Transverse colon (tissue), 4 donors: ENCODE measurements at places on chromosomes 1 and 21.
A peak's percentile ranks its signal among the peaks of the same experiment; 100 is the strongest.

DNA sequence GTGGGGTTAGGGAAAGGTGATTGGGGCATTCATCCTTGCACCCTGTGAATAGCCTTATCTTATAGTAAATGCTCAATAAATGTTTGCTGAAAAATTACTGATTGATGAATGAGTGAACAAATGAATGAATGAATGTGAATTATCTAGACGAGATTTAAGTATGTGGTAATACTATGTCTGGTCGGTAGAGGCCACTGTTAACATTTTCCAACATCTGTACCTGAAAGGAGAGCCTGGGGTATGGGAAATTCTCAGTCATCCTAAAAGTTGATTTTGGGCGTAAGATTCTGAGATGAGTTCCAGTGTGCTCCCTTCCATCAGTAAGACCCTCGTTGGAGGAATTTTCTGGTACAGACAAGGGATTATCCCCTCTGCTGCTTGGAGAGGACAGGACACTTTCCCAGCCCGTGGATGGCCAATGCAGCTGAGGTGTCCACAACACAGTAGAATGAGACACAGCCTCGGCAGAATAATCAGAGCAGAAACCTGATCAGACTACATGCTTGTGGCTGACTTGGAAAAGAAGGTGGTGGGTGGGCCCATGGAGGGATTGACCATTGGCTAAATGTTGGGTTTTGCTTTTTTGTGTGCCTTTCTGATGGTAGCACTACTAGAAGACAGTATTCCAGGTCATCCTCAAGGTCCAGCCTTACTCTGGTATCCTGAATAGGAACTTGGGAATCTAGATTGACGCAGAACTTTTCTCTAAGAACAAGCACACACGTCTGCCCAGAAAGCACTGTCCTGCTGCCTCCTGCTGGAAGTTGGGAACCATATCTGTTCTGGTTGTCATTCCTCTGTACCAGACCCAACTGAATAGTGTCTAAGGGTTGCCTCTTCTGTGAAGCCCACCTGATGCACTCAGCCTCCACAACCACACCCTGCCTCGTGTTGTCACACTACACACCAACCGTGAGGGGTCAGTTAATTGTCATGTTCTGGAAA lies 262.0 kb downstream of the TNR start:
- no peak for DNase-seq

DNA sequence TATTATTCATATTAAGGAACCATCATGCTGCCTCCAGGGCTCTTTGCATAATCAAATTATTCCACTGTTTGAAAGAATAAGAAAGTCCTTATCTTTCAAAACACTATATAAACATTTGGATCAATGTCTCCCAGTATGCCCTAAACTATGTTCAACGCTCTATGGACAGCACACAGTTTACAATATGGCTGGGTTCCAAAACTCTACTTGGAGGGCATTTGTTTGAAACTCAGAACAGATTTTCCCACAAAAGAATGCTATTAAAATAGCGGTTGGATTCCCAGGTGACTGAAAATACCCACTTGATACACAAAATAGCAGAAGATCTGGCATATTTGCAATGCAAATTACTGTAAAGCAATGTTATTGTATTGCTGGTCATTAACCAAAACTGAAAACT lies 3.2 kb downstream of the HAO2 start:
- DNase-seq, result no peak

- DNase-seq, result peak; percentile 75
Measured at GRCh38 chr1:24536391-24536840, 19.5 kb upstream of the NCMAP start.

DNA sequence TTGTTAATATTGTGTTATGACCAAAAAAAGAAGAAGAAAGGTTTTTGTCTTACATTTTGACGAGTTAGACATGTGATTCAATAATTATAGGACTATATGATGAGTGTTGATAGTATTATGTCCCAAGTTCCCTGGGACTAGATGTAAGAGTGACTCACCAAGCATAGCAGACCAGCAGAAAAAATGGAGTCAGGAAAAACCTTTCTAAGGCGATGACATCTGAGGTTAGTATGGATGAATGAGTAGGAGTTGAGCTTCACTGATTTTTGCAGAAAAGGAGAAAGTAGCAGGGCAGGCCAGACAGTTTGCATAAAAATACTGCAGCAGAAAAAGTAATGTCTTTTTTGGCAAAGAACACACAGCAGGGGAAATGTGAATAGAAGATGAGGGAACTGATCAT lies 1041.3 kb upstream of the ADGRL4 start:
- no peak for DNase-seq

DNA sequence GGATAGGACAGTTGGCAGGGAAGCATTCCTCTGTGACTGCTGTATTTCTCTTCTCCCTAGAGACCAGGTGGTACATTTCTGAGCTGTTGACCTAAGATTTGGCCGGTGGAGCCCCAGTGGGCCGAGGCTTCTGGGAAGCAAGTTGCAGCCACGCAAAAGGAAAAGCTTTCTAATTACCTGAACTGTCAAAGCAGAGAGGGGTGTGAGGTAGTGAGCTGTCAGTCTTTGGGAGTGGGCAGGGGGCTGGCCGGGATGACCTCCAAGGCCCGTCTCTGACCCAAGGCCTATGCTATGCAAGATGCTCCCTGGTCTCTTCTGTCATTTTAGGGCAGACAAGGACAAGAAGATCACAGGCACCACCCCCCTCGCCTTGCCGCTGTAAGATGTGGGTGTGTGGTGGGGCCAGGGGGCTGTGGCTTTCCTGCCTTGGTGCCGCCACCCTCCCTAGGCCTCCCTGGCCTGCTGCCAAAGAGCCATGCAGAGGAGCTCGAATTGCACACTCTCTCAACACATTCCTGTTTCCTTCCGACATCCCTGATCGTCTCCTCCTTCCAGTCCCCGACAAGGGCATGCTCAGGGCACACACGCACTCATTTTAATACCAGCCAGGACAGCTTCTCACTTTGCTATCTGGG lies 7.7 kb downstream of the PADI1 start:
- DNase-seq, result no peak

GRCh38 chr21:26565111-26565510 lies 8.0 kb downstream of the CYYR1 start:
- no peak for DNase-seq

GRCh38 chr1:66523562-66523961 lies 10.4 kb upstream of the SGIP1 start:
- no peak for DNase-seq

DNA sequence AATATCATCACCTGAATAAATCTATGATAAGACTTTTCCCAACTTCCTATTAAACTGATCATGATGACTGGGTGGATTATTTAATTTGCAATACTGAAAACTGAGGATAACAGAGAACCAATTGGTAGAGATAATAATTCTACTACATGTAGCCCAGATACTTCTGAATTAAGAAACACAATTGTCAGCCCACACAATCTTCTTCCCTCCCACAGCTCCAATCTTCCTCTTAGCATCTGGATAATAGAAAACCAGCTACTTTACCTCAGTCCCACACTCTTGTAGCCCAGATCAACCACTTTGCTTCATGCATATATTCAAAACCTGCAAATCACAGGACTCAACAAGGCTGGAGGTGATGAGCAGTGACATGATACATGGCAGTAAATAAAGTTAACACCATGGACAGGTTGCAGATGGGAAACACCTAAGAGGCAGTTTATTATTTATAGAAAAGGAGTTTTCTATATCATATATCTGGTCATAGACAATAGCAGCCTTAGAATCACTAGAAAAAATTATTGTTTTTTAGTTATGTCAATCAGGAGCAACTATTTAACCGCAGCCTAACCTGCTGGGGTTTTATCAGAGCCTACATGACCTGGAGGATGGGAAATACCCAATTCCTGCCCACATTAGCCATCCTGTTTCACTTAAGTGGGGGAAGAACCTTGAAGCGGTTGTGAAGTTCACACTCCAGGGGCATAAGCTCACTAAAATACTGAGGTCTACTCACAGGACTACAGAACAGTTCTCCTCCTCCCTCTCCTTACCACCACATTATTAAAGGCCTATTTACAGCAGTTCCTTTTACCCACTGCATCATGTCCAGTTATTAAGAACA lies 16.7 kb downstream of the FRRS1 start:
- DNase-seq, result no peak

- no peak for DNase-seq
Measured at GRCh38 chr1:200959411-200959921, 64.0 kb downstream of the KIF21B start.

GRCh38 chr1:207499573-207499972 lies 3.6 kb downstream of the CR1 start:
- peak; percentile 74 for DNase-seq

GRCh38 chr1:201748335-201748734 lies 80.6 kb upstream of the IPO9 start:
- DNase-seq, result no peak

- DNase-seq, result no peak
Measured at GRCh38 chr1:59819566-59820438, 5.1 kb downstream of the HOOK1 start.

DNA sequence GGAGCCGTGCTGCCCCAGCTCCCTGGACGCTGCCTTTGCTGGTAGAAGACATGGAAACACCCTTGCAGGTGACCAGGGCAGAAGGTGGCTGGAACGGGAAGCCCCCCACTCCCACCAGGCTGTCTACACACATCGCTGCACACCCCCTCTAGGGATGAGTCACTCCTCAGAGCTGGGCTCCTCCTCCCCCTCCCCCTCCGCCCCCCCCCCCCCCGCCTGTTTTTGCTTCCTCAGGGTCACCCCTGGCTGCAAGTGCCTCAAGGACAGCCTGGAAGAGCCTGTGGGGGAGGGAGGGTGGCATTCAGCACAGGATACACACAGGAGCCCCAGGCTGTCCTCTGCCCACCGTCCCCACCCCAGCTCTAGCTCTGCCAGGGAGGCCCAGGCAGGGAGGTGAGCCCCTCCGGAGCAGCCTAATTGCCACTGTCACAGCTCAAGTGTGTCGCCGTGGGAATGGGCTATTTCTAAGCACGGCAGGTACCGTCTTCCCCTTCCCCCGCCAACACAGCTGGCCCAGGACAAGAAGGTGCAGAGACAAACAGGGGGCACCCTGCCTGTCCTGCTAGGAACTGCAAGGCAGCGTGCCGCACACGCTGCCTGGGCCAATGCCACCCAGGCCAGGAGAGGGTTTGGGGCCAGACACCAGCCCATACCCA lies 2.5 kb downstream of the FNDC10 start:
- DNase-seq, result no peak

GRCh38 chr1:202915146-202915545 lies 11.9 kb downstream of the KLHL12 start:
- no peak for DNase-seq

GRCh38 chr1:5994713-5995621 lies 2.7 kb upstream of the NPHP4 start:
- DNase-seq, result peak; percentile 39

DNA sequence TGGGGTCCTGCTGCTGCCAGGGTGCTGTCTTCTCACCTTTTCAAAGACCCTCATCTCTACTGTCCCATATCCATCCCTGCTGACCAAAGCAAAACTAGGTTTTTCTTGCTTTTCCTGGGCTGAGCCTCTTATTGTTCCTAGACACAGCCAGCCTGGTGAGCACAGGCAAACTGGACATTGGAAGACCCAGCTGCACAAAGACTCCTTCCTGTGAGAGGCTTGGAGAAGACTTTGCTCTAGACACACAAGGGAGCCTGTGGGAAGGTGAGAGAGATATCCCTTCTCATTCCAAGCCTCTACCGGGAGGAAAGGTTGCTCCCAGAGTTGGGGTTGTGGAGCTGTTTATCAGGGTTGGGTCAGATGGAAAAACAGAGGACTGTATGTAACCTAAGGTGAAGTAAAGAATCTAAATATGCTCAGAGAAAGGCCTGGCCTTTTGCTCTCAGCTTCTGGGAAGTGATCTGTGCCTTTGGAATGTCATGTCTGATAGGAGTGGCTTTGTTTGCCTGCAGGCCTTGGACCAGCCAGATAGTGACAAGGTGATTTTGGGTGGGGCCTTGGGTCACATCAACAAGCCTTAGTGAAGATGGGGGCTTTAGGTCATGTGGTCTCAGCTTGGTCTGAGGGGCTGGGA lies 87.6 kb upstream of the RUNX1 start:
- DNase-seq, result peak; percentile 22
